ENCODE measurements at places on chromosomes 11 and 22.

DNA sequence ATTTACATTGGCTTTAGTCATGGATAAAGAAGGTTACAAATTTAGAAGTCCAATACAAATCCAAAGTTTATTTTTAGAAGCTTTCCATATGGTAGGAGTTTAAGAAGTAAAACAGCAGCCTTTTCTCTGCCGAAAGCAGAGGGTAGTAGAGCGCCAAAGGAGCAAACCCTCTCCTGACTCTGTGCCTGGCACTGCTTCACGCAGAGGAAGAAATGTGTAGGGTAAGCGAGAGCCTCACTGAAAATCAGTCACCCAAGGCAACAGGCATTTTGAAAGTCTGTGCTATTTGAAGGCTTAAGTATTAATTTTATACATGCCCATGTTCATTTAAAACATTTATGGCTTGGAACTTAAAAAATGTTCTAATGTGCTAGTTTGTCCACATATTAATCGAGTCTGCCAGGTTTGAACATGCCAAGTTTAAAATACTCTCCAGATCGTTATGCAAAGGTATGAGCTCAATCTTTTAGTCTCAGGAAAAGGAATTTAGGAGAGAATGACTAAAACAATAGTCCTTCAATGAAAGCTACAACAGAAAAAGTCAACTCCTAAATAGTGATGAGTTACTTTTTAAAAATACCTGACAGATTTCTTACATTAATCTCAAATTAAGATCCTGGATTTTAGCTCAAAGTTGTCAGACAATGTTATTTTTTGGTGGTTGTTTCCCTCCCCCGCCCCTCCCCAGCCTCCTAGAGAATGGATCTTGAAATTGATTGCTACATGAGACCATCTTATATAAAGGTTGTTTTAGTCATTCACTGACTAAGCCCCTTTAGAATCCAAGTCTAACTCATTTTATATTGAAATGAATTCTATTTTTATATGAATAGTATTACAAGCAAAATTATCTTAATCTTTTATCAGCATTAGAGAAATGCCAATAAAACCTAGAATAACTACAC, 38.7 kb downstream of the MRTFA start:
- peak; percentile 71 for DNase-seq

GRCh38 chr11:37105427-37105826, 507.4 kb upstream of the RAG2 start:
- DNase-seq: peak; percentile 48

- DNase-seq: no peak
Measured at GRCh38 chr22:43163241-43163795, 12.0 kb downstream of the TSPO start.

GRCh38 chr22:20013382-20013871, 3.2 kb downstream of the ARVCF start:
- peak; percentile 39 for DNase-seq

DNA sequence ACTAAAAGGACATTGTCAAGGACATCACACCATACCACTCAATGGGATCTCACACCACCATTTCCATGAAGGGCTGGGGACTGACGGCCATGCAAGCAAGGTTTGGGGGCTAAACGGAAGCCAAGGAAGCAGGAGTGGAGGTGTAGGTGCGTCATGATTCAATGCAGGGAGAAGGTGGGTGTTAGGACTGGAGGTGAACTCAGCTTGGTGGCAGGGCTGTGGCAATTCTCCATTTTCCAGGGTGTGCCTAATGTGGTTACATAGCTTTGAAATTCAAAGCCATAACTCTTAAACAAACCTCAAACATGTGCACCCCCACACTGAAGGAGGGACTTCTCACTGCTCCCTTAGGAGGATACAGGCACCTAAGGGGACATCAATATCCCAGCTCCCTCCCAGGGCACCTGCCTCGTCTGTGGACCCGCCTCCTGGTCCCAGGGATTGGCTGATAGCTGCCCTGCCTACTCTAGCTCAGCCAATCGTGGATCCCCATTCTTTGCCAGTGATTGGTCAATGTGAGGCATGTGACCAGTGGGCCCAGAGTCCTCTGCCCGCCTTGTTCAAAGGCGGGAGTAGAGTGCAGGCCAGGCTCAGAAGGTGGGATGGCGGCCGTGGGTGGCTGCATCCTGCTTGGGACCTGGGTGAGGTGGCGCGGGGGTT, 64.6 kb downstream of the CTTN start:
- no peak for DNase-seq

DNA sequence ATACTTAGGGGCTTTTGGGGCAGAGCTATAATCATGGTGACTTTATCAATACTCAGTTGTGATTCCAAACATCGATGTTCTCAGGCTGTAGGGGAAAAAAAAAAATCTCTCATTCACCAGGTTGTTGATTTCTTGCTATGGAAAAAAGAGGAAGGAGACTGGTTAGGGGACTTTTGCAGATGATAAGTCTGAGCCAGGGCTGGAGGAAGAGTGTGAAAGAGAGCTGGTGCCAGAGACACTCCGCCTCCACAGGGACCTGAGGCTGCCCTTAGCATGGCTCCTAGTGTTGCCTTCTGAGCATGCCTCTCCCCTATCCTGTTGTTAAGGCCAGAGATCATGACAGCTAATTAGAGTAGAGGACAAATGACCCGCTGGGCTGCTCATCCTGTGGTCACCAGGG, 16.9 kb downstream of the UPB1 start:
- no peak for DNase-seq

DNA sequence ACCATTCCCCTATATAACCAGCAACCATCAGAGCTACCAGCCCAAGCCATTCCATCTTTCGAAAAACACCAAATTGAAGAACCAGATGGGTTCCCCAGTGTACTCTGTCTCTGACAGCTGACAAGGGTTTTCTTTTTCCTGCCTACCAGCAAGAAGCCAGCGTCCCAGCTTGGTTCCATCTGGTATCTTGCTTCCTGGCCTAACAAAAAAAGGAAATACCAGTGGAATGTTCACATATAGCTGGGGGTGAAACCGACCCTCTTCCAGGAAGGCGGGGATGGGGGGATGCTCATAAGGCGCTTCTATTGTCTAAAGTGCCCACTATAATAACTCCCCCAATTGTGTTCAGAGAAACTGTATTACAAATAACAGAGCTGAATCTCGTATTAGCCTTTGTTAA, 172.3 kb downstream of the LDLRAD3 start:
- no peak for DNase-seq

GRCh38 chr11:111617286-111617685, 15.0 kb downstream of the SIK2 start:
- no peak for DNase-seq

DNA sequence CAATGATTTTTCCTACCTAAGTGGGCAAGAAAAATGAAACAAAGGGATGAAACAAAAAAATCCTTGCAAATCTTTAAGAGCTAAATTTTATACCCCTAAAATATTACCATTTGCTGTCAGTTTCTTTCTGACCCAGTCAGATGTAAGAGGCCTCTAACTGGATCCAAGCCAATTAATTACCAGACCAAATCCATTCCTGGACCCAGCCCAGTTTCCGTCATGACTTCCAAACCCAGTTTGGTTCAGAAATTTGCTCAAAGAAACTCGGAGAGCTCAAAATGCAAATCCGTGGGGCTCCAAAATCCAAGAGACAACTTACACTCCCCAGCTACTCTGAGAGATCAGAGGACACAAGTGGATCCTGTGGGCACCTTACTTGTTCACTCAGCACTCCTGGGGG, 46.8 kb downstream of the TRIM44 start:
- DNase-seq: no peak

DNA sequence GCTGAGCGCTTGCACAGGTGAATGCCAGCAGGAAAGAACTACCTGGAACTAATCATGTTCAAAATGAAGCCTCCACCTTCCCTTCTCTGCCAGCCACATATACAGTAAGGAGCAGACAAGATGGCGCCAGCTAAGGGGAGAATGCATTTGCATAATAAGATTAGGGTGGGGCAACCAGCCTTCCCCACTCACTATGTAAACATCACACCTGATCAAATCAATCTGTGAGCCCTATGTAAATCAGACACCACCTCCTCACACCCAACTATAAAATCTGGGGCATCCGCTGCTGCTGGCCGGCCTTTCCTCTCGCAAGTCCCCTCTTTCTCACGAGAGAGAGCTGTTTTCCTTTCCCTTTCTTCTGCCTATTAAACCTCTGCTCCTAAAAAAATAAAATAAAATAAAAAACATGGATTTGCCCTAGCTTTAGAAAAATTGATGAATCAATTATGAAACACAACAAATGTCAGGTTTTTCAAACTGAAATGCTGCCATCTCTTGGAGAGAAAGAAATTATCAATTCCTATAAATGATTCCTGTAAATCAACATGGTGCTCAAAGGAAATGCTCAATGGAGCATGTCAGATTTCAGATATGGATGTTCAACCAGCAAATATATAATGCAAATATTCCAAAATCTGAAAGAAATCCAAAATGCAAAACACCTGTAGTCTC, 108.9 kb downstream of the SGSM3 start:
- DNase-seq: no peak

GRCh38 chr11:4180441-4181183, 86.0 kb downstream of the RRM1 start:
- no peak for DNase-seq

GRCh38 chr22:19400881-19401280, 30.7 kb downstream of the HIRA start:
- no peak for DNase-seq

- no peak for DNase-seq
Measured at GRCh38 chr22:46090631-46091201, 59.6 kb upstream of the PPARA start.
